ENCODE measurements at places on chromosomes 7 and 10.

DNA sequence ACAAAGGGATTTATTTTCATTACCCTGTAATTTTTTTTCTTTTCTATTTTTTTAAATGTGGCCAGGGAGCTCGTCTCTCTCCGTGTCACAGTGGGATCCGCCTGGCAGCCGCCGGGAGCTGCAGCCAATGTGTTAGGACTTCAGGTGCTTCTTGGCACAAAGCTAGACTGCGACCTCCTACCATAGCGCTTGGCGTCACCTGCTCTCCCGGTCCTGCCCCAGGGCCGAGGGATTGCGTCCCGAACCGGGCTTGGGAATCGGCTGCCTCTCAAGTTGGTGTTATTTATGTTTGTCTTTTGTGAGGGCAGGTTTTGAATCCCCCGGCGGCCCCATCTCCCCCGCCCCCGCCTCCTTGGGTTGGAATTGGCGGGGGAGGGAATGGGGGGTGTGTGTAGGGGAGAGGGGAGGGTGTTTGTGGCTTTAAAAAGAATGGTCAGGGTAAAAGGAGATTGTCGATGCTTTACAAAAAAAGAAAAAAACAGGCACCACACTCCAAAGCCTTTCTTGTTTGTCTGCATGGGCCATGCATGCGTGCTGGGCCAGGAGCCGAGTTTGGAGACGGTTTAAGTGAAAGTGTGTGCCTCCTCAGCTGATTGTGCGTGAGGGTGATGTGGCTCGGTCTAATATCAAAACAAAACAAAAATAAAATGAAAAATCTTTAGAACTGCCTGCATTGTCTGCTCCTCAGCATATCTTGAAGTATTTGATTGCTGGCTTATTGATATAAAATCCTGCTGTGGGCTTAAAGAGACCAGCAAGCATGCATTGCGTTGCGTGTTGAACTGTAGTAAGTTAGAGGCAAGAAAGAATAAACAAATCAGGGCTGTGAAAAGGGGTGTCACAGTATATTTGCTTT lies 1.2 kb downstream of the PPP1R9A start:
- DNase-seq = no peak

DNA sequence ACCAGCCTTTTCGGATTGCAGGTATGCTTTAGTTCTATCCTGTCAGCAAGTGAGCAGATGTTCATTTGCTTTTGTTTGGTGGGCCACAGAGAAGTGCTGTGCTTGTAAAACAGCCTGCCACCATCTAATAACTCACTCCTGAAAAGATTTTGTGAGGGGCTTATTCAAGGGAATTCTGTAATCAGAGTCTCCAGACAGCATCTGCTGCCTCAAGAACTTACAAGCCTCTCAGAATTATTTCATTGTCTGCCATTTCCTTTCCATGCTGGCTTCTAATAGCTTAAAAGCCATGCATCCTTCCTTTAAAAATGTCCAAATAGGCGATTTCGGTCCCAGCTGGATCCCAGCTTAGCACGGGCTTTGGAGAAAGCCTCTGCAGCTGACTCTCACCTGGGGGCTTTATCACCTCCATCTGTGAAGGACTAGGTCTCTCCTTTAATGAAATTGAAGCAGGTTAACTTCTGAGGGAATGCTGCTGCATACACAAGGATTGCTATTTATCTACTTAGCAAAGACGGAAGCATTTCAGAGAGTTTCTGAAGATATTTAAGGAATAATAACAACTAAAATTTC lies 48.0 kb downstream of the MALRD1 start:
- no peak for DNase-seq

DNA sequence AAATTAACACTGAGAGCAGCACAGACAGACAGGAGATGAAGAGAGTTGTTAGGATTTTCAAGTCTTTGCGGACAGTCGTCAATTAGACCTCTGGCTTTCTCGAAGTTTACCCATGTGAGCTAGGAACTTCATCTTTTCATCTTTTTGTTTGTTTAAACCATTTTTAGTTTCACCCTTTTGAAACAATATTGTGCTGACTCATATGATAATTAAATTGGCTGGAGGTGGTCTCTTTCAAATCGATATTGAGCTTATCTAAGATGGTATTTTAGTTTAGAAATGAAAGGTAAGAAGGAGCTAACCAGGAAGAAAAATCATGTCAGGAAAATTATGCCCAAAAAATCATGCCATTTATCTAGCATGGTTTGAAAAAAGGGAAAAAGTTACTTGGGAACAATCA lies 415.8 kb upstream of the SEMA3A start:
- DNase-seq = no peak

DNA sequence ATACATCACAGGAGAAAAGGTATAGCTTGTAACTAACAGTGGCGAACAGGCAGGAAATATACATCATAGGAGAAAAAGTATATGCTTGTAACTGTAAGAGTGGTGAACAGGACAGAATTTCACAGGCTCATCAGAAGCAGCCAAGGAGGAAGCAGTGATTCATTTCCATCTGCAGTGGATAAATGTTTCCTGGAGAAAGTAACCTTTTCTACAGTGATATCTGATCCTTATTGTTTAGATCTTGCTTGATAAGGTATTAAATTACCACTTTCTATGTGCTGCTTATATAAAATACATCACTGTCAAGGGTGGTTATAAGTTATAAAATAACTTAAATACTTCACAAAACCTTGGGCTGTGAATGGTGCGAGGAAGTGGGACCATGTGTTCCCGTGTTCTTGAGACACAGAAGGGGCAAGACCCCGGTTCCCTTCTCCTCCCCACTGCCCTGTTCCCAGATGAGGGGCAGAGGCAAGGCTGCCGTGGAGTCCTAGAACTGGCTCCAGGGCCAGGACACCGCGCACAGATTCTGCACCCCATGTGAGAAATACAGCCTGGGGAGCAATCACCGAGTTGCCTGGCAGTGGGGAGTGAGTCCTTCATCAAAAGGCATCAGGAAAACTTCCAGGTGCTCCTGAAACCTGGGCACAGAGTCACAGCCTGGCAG lies 135.2 kb downstream of the DIP2C start:
- DNase-seq = no peak

DNA sequence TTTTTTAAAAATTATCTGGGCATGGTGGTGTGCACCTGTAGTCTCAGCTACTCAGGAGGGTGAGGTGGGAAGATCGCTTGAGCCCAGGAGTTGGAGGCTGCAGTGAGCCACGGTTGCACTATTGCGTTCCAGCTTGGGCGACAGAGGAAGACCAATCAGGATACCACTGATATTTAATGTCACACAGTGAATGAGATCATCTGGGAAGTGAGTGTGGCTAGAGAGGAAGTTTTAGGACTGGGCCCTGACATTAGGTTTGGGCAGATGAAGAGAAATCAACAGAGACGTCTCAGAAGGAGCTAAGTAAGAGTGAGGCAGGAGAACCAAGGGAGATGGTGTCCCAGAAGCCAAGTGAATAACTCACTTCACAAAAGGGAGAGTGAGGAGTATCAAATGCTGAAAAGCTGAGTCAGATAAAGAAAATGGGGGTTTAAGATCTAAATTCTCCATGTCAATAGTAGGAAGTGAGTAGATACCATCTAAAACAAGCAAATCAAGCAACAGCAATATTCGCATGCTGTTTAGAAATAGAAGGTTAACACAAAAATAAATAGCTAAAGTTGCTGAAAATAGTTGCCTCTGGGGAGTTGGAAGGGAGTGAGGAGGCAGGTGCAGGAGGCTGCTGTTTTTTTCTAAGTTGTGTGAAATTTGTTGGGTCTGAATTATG lies 11.5 kb downstream of the PILRA start:
- DNase-seq = no peak

DNA sequence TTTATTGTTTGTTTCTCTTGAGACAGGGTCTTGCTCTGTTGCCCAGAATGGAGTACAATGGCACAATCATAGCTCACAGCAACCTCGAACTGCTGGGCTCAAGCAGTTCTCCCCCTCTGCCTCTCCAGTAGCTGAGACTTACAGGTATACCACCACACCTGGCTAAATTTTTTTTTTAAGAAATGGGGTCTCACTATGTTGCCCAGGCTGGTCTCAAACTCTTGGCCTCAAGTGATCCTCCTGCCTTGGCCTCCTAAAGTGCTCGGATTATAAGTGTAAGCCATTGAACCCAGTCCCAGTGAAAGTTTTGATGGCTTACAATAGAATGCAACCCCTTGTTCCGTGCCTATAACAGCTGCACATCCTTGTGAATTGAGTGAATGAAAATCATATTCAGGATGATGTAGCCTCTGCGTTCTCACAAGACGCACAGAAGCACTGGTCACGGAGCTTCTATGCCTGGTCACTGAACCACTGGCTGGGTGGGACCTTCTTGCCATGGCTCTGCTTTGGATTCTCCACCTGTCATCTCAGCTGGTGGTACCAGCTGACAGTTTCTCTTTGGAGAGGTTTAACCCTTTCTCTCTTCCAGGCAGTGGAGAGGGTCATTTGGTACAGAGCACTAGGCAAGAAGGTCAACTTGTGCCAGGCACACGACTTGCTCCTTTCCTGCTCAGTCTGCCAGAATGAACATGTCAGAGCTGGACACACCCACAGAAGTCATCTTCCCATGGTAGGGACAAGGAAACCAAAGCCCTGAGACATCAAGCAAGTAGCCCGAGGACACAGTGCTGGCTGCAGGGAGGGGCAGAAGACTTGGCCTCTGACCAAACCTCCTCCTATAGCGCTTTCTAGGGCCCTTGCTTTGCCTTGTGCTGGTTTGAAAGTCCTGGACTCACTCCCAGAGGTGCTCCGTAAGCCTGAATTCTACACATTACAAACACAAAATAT lies 89.6 kb downstream of the ATXN7L1 start:
- DNase-seq = no peak

Measured in T-helper 9 cell (primary cell).